ENCODE measurements at places on chromosomes 2 and 18. TPM values are rescaled to one million over a fixed set of nuclear protein-coding genes. Genes with fewer than 3 reads are reported as not detected.

The KHK gene
- 4.0 TPM for total RNA-seq

The SIX3 gene
- not detected for total RNA-seq

The ORMDL1 gene
- 37.2 TPM for total RNA-seq

The SLC5A7 gene
- not detected for total RNA-seq

The SPAST gene
- total RNA-seq = 14.5 TPM

The ZNF396 gene
- 0.81 TPM for total RNA-seq

The PTPN4 gene
- 32.0 TPM for total RNA-seq

The EIF4E2 gene
- total RNA-seq = 24.2 TPM

The IL36A gene
- under 0.01 TPM for total RNA-seq

The TUBA3E gene
- total RNA-seq = not detected

The UGT1A5 gene
- not detected for total RNA-seq

The HAAO gene
- total RNA-seq = 21.5 TPM

DNA sequence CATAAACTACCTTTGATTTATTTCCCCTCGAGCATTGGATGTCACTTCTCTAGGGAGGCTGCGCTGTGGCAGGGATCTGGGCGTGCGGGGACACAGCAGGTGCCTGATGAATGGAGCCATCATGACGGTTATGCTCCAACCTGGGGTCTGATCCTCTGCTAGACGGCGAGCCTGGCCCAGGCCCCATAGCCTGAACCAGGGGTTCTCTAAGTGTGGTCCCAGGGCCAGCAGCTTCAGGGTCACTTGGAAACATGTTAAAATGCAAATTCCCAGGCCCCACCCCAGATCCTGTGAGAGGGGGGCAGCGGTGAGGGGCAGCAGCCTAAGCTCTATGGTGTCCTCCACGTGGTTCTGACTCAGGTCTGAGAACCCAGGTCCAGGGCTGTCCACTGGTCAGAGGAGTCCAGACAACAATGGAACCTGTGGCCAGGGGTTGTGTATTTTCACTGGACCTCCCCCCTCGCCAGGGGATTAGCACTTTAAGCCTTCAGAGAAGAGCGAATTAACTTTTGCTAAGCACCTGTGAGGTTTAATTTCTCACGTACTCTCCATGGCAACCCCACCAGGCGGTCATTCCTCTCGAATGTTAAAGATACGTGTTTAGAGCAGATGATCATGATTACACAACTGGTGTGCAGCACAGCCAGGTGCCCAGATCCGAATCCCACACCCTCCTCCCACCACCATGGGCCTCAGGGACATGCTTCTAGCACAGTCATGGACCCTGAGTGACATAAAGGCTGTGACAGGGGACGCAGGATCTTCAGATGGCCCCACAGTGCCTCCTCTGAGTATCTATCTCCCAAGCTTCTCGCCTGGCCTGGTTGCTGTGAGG, 1.6 kb upstream of the ARHGEF4 start:
- no peak for DNase-seq

GRCh38 chr2:233960203-233960602, 43.0 kb downstream of the TRPM8 start:
- no peak for DNase-seq

DNA sequence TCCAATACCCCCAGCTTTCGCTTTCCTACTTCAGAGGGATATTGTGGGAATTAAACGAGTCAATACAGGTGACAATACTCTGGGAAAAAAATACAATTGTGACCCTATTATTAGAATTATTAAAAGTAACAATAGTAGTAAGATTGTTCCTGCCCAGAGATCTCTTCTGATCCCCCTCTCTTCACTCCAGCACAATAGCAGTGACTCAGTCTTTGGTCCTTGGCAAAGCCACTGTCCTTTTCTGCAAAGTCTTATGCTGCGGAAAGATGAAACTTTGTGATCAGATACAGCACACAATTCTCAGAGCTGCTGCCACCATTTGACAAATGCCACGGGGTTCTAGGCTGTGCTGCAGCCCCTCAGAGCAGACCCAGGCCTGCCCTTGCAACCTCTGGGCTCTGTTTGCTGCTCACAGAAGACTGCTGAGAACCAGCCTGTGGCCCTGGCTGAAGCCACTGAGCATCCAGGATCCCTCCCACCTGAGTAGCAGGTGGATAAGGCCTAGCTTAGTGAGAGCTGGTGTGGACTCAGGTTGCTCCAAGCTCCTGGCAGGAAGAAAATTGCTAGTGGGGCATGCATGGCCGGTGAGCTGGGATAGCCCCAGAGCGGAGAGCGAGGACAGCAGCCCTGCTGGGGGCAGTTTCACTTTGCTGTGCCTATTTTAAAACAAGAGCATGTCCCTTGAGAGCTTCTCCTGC, 60.1 kb upstream of the ROCK2 start:
- no peak for DNase-seq

DNA sequence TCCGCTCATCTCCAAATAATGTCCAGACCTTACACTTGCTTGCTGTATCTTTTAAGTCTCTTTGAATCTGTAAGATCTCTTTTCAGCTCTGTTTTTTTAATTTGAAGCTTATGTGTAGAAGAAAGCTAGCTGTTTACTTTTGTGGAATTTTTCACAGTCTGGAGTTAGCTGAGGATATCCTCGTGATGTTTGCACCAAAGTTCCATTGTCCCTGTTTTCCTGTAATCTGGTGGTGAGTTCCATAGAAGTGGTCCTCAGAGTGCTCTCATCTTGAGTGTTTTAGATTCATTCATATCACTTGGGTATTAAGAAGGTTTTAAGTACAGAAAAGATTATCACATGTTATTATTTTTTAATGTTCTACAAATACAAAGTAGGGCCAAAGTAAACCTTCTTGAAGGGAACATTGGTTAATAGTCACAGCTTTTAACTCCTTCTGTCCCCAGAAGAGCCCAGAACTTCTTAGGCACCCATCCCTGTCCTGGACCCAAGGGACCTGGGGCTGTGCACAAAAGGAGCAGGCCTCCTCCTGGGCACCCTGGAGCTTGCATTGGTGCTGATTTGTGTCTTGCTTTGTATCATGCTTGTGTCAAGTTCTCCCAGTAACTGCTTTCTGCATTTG, 15.0 kb downstream of the MLPH start:
- DNase-seq = no peak

GRCh38 chr18:11761553-11761952, 72.5 kb downstream of the GNAL start:
- DNase-seq = no peak

- DNase-seq = no peak
Observed at GRCh38 chr2:75500633-75501032, 60.1 kb downstream of the EVA1A start.

DNA sequence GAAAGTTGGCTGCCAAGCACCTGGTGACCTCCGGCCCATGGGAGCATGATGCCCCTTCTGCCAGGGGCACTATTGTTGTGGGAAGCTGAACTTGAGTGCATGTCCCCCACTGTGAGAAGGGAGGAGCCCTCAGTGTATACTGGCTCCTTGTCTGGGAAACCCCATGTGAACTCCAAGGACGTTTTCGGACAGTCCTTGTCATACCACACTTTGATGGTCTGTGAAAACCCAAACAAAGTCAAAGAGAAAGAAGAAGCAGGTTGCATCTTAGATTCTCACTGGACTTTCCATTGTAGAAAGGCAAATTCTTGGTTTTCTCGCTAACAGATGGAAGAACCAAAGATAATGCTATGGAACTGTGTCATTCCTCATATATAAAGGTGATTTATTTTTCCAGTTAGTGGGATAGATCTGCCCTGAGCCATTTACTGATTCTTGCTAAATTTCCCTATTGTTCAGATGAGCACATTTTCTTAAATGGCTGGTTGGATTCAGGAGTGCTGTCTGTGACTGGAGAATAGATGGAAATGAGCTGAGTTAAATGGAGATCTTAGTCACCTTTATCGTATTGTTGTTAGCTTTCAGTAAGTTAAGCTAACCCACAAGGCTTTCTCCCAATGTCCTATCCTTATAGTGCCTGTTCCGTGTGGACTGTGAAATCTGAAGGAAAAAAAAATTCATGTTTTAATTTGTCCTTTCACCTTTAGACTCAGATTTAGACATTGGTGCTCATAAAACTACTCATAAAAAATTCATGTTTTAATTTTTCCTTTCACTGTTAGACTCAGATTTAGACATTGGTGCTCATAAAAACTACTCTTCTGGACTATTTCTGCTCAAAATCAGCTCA, 166.6 kb downstream of the ACTR3 start:
- DNase-seq = no peak

- no peak for DNase-seq
Observed at GRCh38 chr18:69401972-69402532, 1.4 kb downstream of the DOK6 start.

GRCh38 chr2:169185711-169186110, 116.3 kb downstream of the DHRS9 start:
- no peak for DNase-seq

- peak; percentile 3 for DNase-seq
Observed at GRCh38 chr2:59398081-59398480, 1155.4 kb downstream of the BCL11A start.

DNA sequence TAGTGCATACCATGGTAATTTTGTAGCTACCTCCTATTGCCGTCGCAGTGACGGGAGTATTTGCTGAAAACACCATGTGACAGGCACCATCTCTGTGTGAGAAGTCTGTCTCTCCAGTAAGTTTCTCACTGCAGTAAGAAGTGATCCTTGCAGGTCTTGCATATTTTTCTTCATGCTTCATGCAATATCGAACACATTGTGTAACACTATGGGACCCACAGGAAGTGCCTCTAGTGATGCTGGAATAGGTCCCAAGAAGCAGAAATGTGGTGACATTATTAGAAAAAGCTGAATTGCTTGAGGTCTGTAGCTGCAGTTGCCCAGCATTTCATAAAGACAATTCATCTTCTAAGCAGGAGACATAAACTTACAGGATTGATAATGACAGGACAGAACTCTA, 167.6 kb downstream of the DCDC2C start:
- no peak for DNase-seq

GRCh38 chr2:186255823-186256222, 230.2 kb upstream of the ZC3H15 start:
- no peak for DNase-seq

DNA sequence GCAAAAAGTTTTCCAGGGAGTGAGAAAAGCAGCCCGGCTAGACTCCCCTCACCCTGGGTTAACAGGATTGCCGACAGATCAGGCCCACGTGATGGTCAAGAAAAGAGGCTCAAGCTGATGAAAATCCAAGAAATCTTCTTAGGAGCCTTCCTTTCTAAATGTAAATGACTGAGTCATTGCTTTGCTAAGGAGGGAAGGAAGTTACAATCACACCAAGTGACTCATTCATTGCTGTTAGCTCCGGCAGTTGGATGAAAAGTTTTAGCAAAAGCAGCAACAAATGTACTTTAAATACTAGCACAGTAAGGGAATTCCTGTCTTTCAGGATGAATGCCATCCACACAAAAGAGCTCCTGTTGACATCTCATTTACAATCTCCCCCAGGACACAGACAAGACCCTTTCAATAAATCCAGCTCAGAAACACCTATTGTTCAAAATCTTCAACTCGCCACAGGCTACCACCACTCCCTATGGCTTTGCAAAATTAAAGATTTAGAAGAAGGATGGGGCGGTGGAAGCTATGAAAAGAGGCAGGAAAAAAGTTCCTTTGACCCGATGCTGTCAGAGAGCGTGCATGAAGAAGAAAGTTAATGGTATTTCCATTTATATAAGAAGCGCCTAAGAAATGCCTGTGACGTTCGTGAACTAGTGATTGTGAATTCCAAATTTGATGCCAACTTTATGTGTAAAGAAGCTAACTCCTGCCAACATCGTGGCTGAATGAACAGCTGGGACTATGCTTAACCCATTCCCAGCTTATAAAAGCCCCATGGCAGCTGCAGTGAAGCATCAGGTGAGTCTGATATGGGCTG, 153.7 kb downstream of the TGIF1 start:
- peak; percentile 76 for DNase-seq

DNA sequence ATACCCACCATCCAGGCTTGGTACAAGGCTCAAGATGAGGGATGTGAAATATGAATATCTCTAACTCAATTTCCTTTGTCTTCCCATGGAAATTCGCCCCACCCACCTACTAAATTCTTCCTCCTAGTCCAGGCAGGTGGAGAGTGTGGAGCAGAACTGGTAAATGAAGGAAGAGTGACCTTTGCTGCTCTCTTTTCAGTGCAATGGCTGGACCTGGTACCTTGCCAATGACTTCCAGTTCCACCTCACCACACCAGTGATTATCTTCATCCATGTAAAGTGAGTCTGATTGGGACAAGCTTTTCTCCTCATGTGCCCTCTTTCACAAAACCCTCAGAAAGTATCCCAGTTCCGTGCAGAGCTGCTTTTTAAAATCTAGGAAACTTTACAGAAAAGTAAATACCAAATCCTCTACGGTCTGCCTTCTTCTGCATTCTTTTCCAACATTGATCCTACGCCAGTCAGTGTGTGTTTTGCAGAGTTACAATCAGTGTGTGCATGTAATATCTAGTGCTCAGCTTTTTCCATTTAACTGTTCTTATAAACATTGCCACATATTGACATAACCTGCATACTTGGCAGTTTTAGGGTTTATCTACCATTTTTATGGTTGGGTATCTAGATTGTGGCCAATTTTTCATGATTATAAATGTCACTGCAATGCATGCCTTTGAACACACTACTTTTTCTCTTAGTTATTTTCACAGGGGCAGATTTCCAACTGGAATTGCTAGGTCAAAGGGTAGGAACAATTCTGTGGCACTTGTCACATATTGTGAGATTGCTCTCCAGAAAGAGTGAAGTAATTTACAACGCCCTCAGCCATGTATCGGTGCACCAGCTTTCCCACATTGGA, 86.5 kb upstream of the SEC11C start:
- DNase-seq = no peak

DNA sequence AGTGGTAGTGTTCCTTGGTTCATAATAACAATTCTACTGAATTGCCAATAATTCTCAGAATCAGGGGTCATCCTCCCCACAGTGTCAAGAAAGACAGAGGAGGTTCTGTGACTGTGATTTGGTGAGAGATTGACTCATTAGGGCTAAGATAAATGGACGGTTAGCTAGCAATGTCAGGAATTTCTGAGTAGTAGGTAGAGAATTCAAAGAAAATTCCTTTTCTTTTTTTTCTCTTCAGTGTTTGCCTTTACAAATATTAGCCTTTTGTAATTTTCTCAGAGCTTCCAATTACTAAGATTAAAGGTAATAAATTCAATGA, 16.8 kb upstream of the CRIM1 start:
- no peak for DNase-seq

DNA sequence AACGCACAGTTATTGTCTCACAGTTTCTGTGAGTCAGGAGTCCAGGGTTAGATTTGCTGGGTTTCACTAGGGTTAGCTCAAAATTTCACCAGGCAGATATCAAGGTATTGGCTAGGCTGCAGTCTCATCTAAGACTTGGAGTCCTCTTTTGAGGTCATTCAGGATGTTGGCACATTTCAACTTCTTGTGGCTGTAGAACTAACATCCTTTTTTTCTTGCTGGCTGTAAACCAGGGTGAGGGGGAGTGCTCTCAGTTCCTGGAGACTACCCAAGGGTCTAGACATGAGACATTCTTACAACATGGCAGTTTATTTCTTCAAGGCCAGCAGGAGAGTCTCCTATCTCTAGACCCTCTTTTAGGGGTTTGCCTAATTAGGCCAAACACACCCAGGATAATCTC, 12.8 kb upstream of the CAVIN2 start:
- no peak for DNase-seq

- no peak for DNase-seq
Observed at GRCh38 chr2:7071154-7071553, 153.9 kb downstream of the RNF144A start.
